ENCODE measurements at places on chromosomes 2 and 18.
A peak's percentile ranks its signal among the peaks of the same experiment; 100 is the strongest.

DNA sequence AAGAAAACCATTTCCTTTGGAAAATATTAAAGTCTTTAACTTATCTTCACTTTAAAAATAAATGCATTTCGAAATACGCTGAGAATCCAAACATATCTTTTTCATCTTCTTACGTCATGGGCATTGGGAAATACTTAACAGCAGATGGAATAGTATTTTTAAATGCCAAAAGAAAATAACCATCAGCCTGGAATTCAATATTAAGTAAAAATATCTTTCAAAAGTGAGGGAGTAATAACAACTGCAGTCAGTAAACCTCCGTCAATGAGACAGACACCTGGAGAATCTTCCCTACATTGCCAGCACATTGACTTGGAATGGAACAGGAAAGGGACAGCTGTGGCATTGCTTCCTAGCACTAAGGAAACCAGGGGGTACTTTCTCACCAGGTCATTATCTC, 290.4 kb upstream of the TNP1 start:
- DNase-seq: no peak

GRCh38 chr18:55268151-55268601, 308.9 kb upstream of the CCDC68 start:
- peak; percentile 45 for DNase-seq

DNA sequence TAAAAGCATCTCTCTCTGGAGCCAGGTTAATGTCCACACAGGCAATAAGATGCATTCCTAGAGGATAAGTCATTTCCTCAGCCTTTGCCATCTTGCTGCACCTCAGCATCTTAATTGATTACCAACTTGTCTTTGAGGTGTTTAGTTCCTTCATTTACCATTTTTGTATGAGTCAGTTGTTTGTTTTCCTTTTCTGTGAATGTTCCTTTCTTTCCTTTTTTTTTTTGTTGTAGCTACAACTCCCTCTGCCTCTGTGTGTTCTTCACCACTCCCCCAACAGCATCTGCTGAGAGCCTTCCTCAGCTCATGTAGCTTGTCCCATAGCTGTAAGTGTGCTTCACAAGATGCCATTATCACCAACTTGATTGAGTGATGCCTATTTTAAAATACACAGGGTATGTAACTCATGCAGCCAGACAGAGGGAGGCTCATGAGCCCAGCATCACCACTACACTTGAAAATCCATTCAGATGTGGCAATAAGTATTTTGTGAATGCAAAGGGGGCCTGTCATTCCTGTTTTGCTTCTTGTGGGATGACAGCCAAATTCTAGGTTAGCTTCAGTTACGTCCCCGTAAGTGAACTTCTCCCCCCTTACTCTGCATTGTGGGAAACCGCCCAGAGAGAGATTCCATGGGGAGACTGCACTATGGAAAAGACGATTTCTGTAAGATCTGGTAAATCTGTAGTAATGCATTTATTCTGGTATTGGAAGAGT, 315.9 kb upstream of the ZEB2 start:
- DNase-seq: no peak

GRCh38 chr2:66390152-66390551, 44.8 kb upstream of the MEIS1 start:
- DNase-seq: no peak

DNA sequence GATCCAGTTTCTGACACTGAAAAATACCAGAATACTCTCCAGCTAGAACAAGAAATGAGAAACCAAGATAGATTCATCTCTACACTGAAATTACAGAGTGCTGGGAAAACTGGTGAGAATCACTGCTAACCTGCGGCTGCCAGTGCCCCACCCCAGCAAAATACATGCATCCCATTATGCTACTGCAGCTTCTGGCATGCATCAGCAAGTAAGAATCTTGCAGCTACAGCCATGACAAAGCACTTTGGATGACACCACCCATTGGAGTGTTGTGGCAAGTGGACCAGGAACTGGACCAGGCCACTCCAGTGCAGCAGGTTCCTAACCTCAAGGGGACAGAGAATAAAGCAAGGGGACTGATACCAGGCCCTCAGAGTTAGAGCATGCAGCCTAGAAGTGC, 378.8 kb upstream of the ETAA1 start:
- no peak for DNase-seq

All from activated CD4-positive, alpha-beta T cell treated with anti-CD3 and anti-CD28 coated beads, Interleukin-2, amount 50 U/mL, for 16 hours (primary cell).